Naive thymus-derived CD4-positive, alpha-beta T cell (primary cell): ENCODE measurements at places on chromosomes 16 and 17. TPM values are rescaled to one million over a fixed set of nuclear protein-coding genes. Genes with fewer than 3 reads are reported as not detected.

RASL10B gene
- total RNA-seq: 0.60 TPM

- no peak for DNase-seq
- H3K27ac ChIP-seq: no peak overlapping the region
- H3K4me3 ChIP-seq: no peak overlapping the region
- no peaks in the 10 kb centered on the region for H3K27me3 ChIP-seq
- no peaks in the 10 kb centered on the region for H3K36me3 ChIP-seq
These were observed 771.0 kb downstream of the KCNJ18 start for GRCh38 chr17:22463110-22463850.

GRCh38 chr17:70107904-70108565 is 33.0 kb downstream of the KCNJ16 start:
- no peak overlapping the region for H3K4me3 ChIP-seq
- H3K27me3 ChIP-seq: no peaks in the 10 kb centered on the region
- no peaks in the 10 kb centered on the region for H3K4me1 ChIP-seq
- no peaks in the 10 kb centered on the region for H3K36me3 ChIP-seq
- no peak for DNase-seq

DNA sequence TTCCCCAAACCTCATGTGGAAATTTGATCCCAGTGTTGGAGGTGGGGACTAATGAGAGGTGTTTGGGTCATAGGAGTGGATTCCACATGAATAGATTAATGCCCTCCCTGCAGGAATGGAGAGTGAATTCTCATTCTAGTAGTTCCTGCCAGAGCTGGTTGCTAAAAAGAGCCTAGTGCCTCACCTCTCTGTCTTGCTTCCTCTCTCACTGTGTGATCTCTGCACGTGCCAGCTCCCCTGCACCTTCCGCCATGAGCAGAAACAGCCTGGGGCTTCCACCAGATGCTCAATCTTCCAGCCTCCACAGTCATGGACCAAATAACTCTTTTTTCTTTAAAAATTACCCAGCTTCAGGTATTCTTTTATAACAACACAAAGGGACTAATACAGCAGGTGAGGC is 72.9 kb upstream of the CLEC3A start:
- H3K4me1 ChIP-seq: no peaks in the 10 kb centered on the region
- H3K27me3 ChIP-seq: no peaks in the 10 kb centered on the region
- H3K36me3 ChIP-seq: no peaks in the 10 kb centered on the region

DNA sequence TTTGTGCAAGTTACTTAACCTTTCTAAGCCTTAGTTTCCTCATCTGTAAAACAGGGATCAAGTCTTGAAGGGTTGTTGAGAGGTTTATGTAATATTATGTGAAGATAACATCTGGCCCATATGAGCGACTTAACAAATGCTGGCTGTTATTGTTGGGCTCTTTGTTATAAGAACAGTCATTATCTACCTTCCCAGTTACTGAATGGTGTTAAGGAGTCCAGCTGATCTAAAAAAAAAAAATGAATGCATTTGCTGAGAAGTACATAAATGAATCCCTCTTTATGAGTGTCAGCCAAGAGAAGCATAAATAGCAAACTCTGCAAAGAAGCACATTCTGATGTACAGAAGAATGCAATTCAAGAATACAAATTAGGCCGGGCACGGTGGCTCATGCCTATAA is 24.3 kb upstream of the MED13 start:
- no peak overlapping the region for H3K4me3 ChIP-seq
- no peak for DNase-seq
- no peaks in the 10 kb centered on the region for H3K36me3 ChIP-seq
- no peaks in the 10 kb centered on the region for H3K27me3 ChIP-seq
- no peak overlapping the region for H3K27ac ChIP-seq

KRT17 gene
- 0.28 TPM in 1 of 2 replicates, not detected in the other for total RNA-seq
